ENCODE measurements at places on chromosomes 2 and 18.

DNA sequence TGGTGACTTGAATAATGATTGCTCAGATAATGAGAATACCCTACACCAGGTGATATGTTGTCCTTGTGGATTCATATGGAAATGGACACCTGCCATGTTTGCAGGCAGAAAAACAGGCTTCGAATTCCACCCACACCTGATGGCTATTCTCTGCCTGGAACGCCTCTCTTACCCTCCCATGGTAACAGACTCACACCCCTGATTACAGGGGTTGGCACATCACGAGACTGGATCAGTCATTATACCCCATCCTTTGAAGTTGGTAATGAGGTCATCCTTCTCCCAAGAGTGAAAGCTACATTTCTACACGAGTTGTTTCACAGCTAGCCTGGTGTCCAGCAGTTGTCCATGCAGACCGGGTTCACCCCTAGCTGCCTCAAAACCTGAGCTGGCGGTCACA, 71.4 kb upstream of the MBOAT2 start:
- DNase-seq, result no peak

GRCh38 chr2:128642821-128643220, 324.2 kb upstream of the HS6ST1 start:
- no peak for DNase-seq

DNA sequence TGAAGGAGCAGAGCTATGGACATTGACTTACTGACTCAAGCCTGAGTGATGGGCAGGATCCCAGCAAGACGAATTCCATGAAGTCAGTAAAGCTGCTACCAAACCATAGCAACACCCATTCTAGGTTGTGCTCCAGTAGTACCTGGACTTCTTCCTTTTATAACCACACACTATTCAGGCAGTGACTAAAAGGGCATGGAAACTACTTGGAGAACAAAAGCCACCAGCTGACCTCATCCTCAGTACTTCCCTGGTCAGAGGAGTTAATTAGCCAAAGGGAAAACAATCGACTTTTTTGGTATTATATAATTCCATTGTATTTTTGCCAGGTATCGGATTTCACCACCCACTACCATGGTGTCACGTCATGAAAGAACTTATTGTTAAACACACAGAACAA, 237.1 kb downstream of the TTC32 start:
- no peak for DNase-seq

DNA sequence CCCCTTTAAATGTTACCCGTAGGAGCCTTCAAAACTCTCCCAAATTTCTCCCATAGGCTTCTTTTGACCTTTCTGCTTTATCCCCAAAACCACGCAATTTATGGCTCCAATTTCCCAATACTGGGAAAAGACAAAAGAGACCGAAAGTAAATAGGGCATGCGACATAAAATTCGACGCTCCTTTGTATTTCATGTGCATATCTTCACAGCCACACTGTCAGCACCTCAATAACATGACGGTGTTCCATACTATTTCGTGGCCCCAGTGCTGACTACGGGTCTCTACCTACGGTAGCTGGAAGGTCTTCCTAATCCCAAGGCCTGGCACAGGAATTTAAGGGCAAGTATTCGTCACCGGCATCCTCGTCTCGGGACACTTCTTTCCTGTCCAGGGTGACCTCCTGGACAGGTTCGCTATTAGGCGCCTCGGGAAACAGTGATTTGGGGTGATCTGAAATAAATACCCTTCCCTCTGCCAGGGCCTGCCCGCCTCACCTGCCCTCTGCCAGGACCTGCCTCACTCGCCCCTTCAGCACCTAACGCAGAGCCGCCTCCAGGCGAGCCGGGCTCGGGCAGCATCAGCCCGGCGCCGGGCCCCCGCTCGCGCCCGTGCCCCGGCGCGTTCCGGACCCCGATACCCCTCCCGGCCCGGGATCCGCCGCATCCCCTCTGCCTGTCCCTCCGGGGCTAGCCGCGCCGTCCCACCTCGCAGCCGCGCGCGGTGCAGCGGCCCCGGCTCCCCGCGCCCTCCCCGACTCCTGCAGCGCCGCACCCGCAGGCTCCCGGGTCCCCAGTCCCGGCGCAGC, 680 bp downstream of the DTNB start:
- DNase-seq, result no peak

DNA sequence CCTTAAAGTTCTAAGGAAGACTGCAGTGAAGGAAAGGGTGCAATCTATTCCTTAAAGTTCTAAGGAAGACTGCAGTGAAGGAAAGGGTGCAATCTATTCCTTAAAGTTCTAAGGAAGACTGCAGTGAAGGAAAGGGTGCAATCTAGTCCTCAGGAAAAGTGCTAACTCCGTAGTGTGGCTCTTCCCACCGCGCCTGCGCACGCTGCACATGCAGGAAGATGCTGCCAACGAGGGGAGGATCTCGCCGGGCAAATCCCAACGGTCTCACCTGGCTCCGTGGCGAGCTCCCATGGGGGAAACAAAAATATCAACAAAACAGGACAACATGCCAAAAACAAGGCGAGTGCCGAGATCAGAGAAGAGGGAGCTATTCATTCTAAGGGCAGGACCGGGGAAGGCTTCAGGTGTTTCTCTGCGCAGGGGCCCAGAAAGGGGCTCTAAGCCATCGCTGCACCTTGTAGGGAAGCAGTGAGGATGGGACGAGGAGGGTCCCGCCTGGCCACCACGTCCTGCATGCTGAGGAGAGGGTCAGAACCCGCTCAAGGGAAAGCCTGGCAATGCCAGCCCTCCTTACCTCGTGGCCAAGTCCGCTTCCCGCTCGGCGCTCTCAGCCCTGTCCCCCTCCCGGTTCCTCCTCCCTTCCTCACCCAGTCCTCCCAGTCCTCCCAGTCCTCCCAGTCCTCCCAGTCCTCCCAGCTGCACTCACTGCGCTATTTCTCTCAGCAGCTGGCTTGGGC, 24.5 kb downstream of the TIMM21 start:
- no peak for DNase-seq

DNA sequence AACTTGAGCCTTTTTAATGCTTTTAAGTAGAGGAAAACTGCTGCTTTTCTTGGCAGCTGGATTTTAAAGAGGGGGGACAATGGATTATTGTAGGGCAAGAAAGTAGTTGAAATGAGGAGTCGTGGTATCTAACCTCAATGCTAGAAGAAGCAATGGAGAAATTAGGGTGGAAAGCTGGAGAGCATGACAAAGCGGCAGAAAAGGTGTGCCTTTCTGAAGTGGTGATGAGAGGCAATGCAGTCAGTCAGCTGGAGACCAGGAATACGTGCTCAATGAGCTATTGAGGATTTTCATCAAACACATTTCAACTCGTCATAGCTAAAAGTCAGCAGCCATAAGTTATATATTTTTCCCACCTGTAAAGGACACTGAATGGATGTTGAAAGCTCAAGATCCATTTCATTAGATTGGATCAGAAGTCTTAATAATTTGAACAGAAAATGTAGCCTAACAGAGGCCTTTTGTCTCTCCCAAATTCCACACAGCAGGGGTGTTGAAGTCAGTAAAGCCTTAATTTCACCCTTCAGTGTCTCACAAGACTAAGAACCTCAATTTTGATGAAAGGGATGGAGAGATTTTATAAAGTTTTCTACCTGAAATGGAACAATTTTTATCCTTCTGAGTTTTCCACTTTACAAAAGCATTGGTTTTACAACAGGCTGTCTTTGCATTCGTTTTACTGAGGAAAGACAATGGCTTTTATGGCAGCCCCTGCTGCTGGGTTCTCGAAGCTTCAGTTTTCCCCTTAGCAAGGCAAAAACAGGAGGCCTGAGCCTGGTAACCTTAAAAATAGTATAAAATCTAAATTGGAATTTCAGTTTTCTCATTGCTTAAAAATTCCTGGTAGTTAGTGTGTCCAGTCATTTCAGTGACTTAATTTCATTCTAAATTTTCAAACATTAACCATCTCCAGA, 131.1 kb downstream of the CCDC102B start:
- no peak for DNase-seq

DNA sequence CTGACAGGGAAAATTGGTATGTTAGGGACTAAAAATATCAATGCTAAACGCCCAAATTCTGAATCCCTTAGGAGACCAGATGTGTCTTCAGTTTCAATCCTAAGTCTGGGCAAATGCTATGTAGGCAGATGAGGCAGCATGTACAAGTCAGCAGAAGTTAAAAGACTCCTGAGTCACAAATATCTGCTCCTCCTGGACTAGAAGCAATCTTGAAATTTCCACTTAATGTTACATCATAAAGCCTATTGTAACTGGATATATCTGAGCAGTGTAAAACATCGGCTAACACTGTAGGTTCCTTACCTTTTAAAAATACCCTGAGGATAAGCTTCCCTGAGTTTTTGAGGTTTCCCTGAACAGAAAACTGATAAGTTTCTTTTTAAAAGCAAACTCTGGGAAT, 1087.6 kb upstream of the PIK3C3 start:
- no peak for DNase-seq

DNA sequence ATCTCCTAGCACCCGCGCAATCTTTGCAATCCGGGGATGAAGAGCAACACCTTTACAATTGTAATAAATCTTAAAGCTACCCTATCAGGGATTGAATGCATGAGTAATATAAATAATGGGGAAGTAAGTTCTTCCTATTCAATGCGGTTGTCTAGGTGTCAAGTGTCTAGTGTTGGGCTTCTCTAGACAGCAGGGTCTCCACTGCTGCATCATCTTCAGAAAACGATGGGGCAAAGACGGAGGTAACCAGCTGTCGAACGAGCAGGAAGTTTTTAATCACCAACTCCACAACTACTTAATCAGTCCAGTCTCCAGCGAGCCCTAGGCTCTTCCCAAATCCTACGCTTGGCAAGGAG, 573 bp downstream of the STAM2 start:
- DNase-seq, result no peak

- DNase-seq, result no peak
These were observed 284.7 kb downstream of the CMPK2 start for GRCh38 chr2:6580982-6581381.

- DNase-seq, result no peak
These were observed 5.2 kb downstream of the RTTN start for GRCh38 chr18:70200286-70200685.

DNA sequence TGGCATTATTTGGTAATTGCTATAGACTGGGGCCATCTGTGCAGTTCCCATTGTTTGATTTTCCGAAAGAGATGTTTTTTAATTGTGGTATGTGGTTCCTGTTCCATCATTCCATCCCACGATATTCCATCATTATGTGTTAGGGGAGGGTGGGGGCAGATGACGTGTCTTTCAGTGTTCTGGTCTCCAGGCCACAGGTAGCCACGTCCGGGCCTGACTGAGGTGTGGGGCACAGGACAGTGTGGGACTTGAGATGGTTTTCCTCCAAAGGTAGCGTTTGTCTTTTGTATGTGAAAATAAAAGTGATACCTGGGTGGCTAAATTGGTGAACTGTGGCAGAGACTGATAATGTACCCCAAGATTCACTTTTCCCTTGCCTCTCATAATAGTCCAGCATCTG, 192.2 kb upstream of the HAAO start:
- DNase-seq, result no peak

- DNase-seq, result no peak
These were observed 65.0 kb upstream of the BCL2L11 start for GRCh38 chr2:111055735-111056134.

- DNase-seq, result no peak
These were observed 123.8 kb upstream of the ZEB2 start for GRCh38 chr2:144643537-144644336.

DNA sequence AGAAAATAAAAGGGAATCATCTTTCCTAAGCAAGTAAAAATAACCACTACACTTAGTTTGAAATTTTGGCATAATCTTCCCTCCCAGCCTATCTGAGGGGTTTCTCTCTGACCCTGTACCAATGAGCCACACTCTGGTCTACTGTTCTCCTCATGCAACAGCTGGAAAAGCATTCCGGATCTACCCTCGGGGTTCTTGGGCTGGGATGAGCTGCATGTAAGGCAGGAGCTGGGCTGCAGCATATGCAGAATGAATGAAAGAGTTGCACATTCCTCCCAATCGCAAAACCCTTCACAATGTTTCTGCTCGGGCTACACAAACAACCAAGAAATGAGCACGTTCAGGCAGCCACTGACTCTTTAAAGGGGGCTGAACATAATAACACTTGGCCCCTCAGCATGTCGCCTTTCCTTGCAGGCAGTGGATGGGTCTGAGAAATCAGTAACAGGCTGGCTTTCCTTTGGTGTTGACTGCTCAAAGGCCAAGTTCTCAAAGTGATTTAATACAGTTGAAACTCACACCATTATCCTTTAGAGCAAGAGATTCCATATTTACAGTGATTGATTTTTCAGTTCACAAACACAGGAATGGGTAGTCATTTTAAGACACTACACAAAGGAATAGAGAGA, 180.4 kb upstream of the ZFP36L2 start:
- DNase-seq, result no peak

DNA sequence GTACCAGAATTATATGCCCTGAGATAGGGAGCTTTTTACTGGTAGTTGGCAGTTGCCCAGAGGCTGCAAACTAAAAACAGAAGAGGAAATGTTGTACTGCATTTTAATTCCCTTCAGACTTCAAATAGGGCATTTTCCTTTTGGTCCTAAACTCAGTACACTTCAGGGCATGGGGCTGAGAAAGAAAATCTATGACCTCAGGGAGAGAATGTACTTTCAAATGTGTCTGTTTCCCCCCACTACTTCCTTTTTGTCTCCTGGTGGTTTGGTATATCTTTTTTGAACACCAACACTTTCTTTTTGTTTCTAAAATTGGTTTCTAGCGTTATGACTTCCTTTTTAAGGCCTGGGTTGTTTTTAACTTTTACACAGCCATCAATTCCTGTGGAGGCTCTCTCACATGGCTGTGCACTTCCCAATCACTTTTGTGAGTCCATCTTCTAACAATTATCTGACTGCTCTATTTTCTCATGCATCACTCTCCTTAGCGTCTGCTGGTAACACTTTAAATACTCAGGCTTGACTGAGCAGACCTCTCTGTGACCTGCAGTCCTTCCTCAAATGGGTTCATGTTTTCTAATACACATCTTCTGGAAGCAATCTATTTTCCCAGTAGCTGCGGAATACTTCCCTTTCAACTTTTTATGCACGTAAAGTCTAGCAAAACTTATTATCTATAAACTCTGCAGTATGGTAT, 596.0 kb downstream of the LRP1B start:
- no peak for DNase-seq

DNA sequence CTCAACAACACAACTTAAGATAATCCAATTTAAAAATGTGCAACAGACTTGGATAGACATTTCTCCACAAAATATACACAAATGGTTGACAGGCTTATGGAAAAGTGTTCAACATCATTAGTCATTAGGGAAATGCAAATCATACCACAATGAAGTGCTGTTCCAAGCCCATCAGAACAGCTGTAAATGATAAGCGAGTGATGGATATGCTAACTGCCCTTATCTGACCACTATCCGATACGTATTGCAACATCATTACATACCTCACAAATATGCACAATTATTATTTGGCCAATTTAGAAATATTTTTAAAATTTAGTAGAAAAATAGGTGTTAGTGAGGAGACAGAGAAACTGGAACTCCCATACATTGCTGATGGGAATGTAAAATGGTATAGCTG, 62.2 kb downstream of the PPP4R1 start:
- no peak for DNase-seq

DNA sequence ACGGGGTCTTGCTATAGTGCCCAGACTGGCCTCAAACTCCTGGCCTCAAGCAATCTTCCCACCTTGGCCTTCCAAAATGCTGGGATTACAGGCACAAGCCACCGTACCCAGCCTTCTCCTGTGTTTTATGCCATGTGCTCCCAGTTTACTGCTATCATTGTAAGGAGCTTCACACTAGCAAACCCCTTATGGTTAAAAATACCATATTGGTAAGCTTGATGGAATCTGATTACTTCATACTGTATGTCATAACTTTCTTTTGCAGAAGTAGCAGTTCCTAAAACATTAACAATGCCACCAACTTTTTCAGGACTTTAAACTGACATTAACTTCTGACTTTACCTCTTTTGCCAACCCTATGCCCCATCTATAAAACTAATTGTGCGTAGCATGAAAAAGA, 36.2 kb downstream of the HAT1 start:
- DNase-seq, result no peak

Data from GOT3 (cell line).